ENCODE measurements at places on chromosomes 12 and 14. TPM values are rescaled to one million over a fixed set of nuclear protein-coding genes. Genes with fewer than 3 reads are reported as not detected.

GRCh38 chr12:53093777-53094393 lies 3.6 kb upstream of the IGFBP6 start:
- no peak overlapping the region for H3K27ac ChIP-seq
- DNase-seq: no peak
- no peak overlapping the region for H3K4me3 ChIP-seq
- peaks cover 28% of the 10 kb centered on the region for H3K4me1 ChIP-seq
- no peaks in the 10 kb centered on the region for H3K27me3 ChIP-seq

DNA sequence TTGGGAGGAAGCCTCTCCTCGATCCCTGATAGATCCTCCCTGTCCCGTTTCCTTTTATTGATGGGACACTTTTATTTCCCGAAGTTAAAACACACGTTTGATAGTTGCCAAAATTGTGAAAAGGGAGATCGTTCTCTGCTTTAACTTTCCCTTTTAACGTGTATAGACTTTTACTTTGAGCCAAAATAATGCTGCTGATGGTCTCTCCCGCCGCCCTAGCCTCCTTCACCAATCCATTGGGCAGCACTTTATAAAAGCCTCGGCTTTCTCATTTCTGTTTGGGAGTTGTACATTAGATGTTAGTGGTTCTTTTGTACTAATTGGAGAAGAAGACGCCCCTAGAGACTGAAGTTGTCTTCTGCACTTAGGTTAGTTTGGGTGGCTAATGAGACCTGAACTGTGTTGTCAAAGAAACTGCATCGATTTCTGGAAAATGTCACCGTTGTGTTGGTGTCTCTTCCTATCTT lies 1.4 kb downstream of the TMTC2 start:
- peak overlapping the region; percentile 91 for H3K27ac ChIP-seq
- peaks cover 7% of the 10 kb centered on the region for H3K4me1 ChIP-seq
- H3K27me3 ChIP-seq: no peaks in the 10 kb centered on the region
- H3K36me3 ChIP-seq: no peaks in the 10 kb centered on the region
- H3K4me3 ChIP-seq: peak overlapping the region; percentile 84

- no peak for DNase-seq
- H3K4me3 ChIP-seq: no peak overlapping the region
- H3K36me3 ChIP-seq: no peaks in the 10 kb centered on the region
- H3K27me3 ChIP-seq: no peaks in the 10 kb centered on the region
- H3K4me1 ChIP-seq: peaks cover 41% of the 10 kb centered on the region
These were observed 74.1 kb downstream of the PITPNM2 start for GRCh38 chr12:123076604-123077297.

NFATC4 gene
- 38.8 TPM for total RNA-seq

- H3K36me3 ChIP-seq: no peaks in the 10 kb centered on the region
- no peaks in the 10 kb centered on the region for H3K4me1 ChIP-seq
- H3K27ac ChIP-seq: peak overlapping the region; percentile 46
- no peak overlapping the region for H3K4me3 ChIP-seq
- no peak for DNase-seq
These were observed 18.8 kb upstream of the P2RX4 start for GRCh38 chr12:121191151-121191550.

PRPF39 gene
- 11.7 TPM for total RNA-seq

- no peaks in the 10 kb centered on the region for H3K27me3 ChIP-seq
- peaks cover 14% of the 10 kb centered on the region for H3K4me1 ChIP-seq
- no peak overlapping the region for H3K4me3 ChIP-seq
- no peak for DNase-seq
These were observed 23.6 kb downstream of the NDUFA12 start for GRCh38 chr12:94979941-94980340.

SLCO1B3 gene
- not detected for total RNA-seq

DNA sequence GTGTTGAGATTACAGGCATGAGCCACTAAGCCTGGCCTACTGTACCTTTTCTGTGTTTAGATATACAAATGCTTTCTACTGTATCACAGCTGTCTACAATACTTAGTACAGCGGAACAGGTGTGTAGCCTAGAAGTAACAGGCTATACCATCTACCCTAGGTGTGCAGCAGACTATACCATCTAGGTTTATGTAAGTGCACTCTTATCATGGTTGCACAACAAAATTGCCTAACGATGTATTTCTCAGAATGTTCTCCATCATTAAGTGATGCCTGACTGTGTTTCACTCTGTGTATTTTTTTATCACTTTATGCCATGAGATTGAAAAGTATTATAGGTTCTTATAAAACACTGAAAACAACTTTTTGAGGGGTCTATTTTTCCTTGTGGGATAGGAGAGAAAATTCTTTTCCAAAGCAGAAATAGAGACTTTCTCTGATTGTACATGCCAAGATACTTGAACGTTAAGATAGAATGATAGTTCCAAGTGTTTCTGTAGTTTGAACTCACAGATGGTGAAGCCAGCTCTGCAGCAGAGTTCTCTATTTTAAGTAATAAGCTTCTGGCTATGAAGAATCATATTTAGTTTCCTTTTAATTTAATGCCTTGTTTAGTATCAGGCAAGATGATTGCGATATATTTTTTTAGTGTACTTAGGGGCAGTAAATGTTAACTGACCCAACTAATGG lies 17.0 kb downstream of the TMPRSS12 start:
- no peak overlapping the region for H3K4me3 ChIP-seq
- DNase-seq: no peak
- H3K36me3 ChIP-seq: no peaks in the 10 kb centered on the region
- no peak overlapping the region for H3K27ac ChIP-seq
- no peaks in the 10 kb centered on the region for H3K4me1 ChIP-seq
- H3K27me3 ChIP-seq: no peaks in the 10 kb centered on the region

- no peak for DNase-seq
- H3K4me3 ChIP-seq: no peak overlapping the region
- H3K36me3 ChIP-seq: no peaks in the 10 kb centered on the region
- H3K27me3 ChIP-seq: no peaks in the 10 kb centered on the region
- H3K4me1 ChIP-seq: no peaks in the 10 kb centered on the region
- H3K27ac ChIP-seq: no peak overlapping the region
These were observed 21.8 kb upstream of the DDHD1 start for GRCh38 chr14:53174918-53175317.

GRCh38 chr14:74937171-74937570 lies 14.1 kb upstream of the RPS6KL1 start:
- H3K4me1 ChIP-seq: peaks cover 56% of the 10 kb centered on the region
- H3K36me3 ChIP-seq: no peaks in the 10 kb centered on the region
- H3K4me3 ChIP-seq: no peak overlapping the region

DNA sequence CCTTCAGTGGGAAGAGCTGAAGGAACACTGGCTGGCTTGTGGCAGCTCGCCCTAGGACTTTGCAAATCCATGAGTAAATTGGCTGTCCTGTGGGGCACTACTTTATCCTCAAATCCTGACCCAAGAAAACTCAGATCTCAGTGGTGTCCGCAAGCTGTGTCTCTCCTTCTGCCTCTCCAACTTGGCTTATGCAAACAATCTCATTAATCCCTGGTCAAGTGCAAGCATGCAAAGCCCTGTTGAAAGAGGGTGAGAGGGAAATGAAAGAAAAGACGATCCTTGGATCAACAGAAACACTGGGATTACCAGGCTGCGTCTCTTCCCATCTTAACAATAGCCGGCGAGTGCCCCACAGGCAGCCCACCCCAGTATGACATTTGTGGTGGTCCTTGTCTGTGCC lies 901.6 kb downstream of the BCL11B start:
- H3K27ac ChIP-seq: no peak overlapping the region
- H3K36me3 ChIP-seq: no peaks in the 10 kb centered on the region
- DNase-seq: peak; percentile 86

DNA sequence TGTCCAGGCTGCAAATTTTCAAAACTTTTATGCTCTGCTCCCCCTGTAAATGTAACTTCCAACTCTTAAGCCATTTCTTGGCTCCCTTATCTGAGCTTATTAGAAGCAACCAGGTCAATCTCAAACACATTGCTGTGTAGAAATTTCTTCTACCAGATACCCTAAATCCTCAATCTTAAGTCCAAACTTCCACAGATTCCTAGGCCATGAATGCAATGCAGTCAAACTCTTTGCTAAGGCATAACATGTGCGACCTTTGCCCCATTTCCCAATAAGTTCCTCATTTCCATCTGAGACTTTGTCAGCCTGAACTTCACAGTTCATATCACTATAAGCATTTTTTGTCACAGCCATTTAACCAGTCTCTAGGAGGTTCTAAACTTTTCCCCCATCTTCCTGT lies 64.5 kb downstream of the TMTC3 start:
- no peak overlapping the region for H3K4me3 ChIP-seq
- H3K36me3 ChIP-seq: no peaks in the 10 kb centered on the region
- no peak for DNase-seq
- H3K27ac ChIP-seq: no peak overlapping the region
- H3K27me3 ChIP-seq: no peaks in the 10 kb centered on the region
- no peaks in the 10 kb centered on the region for H3K4me1 ChIP-seq

- no peak for DNase-seq
- no peaks in the 10 kb centered on the region for H3K27me3 ChIP-seq
- peaks cover 81% of the 10 kb centered on the region for H3K4me1 ChIP-seq
- no peak overlapping the region for H3K4me3 ChIP-seq
- peak overlapping the region; percentile 92 for H3K27ac ChIP-seq
- H3K36me3 ChIP-seq: no peaks in the 10 kb centered on the region
These were observed 125.3 kb downstream of the ETV6 start for GRCh38 chr12:11774821-11775220.

LRTM2 gene
- not detected for total RNA-seq

GRCh38 chr14:34223373-34224148 lies 238.5 kb downstream of the SPTSSA start:
- DNase-seq: no peak
- H3K4me3 ChIP-seq: no peak overlapping the region
- H3K27me3 ChIP-seq: no peaks in the 10 kb centered on the region
- no peak overlapping the region for H3K27ac ChIP-seq
- no peaks in the 10 kb centered on the region for H3K36me3 ChIP-seq

STYK1 gene
- 0.50 TPM for total RNA-seq

DNA sequence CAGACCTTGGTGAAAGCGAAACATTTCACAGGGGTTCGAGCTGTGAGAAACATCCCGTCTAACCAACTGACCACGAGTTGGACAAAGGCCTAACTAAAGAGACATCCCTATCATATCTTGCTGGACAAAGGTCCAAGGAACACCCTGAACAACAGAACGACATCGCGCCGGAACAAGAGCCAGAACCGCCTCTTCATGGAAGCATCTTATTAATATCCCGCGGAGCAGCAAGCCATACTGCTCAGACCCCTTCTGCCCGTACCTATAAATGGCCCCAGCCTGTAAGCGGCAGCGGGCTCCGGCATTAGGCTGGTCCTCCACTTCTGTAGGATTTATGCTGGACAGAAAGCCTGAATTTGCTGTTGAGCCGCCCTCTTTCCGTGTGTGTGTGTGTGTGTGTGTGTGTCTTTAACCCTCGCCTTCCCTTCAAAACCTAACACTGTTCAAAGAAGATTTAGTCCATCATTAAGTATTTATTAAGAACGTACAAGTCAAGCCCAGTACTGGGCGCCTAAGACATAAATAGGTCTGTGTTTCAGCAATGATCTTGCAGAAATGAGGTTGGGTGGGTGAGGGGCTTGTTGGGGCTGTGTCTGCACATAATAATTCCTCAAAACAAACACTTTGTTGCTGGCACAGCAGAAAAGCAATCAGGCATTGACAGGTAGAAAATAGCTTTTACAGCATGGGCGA lies 1.9 kb downstream of the SLC6A15 start:
- DNase-seq: no peak
- peaks cover 27% of the 10 kb centered on the region for H3K4me1 ChIP-seq
- no peak overlapping the region for H3K27ac ChIP-seq
- H3K36me3 ChIP-seq: no peaks in the 10 kb centered on the region
- H3K4me3 ChIP-seq: peak overlapping the region; percentile 57

DNA sequence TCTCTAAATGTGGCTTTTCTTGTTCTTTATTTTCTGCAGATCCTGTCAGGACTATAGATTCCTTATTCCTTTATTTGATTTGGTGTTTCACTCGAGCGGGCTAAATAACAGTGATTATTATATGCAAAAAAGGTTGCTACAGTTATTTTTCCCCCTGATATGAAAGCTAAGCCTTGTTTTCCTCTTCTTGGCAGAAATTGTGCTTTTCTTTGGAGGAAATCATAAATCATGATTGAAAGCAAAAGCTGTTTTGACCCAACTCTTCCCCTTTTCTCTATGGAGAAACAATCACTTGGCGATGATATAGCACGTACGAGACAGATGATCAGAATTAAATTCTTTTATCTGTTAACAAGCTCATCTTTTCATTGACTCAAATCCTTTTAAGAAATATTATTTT lies 31.4 kb downstream of the PPFIBP1 start:
- no peak for DNase-seq
- peak overlapping the region; percentile 34 for H3K4me3 ChIP-seq
- H3K36me3 ChIP-seq: no peaks in the 10 kb centered on the region
- H3K4me1 ChIP-seq: peaks cover 69% of the 10 kb centered on the region
- H3K27ac ChIP-seq: peak overlapping the region; percentile 77

NDRG2 gene
- total RNA-seq: 222 TPM

DNA sequence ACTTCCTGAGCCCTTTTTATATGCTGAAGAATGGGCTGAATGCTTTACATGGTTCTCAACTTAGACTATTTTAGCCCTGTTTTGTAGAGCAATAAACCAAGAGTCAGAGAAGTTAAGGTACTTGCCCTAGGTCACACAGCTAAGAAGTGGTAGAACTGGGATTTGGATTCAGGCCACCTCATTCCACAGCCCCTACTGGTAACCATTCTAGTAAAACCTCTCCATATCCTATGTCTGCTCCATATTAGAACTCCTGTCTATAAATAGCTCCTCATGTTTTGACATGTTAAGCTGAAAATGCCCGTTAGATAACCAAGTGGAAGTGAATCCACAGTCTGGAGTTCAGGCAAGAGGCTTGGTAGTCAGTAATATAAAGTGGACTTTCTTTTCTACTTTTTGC lies 111.6 kb downstream of the HECTD4 start:
- H3K36me3 ChIP-seq: peaks cover 65% of the 10 kb centered on the region
- H3K27me3 ChIP-seq: no peaks in the 10 kb centered on the region
- DNase-seq: no peak

DNA sequence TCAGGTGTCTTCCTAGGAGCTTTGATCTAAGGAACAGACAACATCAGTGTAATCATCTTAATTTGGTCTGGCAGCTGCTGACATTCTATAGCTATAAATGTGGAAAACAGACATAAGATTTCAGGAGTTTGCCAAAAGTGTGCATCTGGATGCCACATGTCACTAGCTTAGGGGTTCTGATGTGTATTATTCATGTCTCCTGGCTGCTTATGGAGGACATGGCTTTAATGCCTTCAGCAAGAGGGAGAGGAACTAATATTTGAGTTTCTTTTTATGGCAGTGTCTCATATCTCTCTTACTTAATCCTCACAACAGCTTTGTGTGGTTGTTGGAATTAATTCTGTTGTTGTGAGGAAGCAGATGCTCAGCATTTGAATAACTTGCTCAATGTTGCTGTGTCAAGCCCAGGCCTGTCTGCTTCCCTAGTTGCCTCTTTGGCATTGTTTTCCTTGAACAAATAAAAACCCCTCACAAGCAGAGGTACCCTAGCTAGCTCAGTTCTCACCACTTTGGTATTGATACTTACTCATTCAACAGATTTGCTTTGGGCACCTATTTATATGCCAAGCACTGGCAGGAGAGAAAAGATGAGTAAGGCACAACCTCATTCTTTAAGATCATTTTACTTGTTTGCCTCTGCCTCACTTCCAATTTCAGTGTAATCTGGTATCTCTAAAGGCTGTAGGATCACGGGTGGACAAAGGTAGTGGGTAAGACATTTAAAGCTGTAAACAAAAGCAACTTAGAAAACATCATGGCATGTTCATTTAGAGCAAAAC lies 39.8 kb upstream of the EID3 start:
- no peaks in the 10 kb centered on the region for H3K4me1 ChIP-seq
- no peak for DNase-seq
- no peak overlapping the region for H3K4me3 ChIP-seq
- no peaks in the 10 kb centered on the region for H3K27me3 ChIP-seq
- H3K36me3 ChIP-seq: no peaks in the 10 kb centered on the region
- H3K27ac ChIP-seq: no peak overlapping the region

GRCh38 chr14:54094765-54095164 lies 138.1 kb upstream of the BMP4 start:
- H3K36me3 ChIP-seq: no peaks in the 10 kb centered on the region
- H3K4me1 ChIP-seq: no peaks in the 10 kb centered on the region
- no peaks in the 10 kb centered on the region for H3K27me3 ChIP-seq
- no peak for DNase-seq
- no peak overlapping the region for H3K4me3 ChIP-seq
- H3K27ac ChIP-seq: no peak overlapping the region

Data from esophagus muscularis mucosa (tissue), 4 donors.